ENCODE measurements at places on chromosomes 4 and X. TPM values are rescaled to one million over a fixed set of nuclear protein-coding genes. Genes with fewer than 3 reads are reported as not detected.

DNA sequence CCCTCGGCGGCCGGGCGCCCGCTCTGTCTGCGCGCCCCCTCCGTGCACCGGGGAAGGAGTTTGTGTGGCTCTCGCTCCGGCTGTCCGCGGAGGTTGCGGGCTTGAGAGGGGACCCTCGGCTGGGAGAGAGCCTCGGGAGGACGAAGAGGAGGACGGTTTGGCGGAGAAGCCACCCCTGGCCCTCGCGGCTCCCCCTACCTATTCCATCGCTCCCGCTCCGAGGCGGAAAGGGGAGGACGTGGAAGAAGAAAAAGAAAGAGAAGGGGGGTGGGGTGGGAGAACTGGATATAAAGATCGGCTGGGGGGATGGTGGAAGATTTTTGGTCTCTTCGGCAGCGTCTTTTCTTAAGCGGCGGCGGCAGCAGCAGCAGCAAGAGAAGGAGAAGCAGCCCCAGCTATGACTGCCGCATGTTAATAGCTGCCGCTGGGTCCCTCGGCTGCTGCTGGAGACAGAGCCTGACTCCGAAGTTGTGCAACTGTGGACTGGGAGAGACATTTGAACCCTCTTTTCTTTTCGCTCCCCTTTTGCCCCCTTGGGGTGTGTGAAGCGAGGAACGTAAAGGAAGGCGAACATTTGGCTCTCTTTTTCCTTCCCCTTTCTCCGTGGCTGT lies 895 bp downstream of the ADGRL3 start:
- peak; percentile 13 for DNase-seq

GRCh38 chr4:156773648-156774357 lies 197.8 kb downstream of the PDGFC start:
- peak; percentile 70 for DNase-seq

DNA sequence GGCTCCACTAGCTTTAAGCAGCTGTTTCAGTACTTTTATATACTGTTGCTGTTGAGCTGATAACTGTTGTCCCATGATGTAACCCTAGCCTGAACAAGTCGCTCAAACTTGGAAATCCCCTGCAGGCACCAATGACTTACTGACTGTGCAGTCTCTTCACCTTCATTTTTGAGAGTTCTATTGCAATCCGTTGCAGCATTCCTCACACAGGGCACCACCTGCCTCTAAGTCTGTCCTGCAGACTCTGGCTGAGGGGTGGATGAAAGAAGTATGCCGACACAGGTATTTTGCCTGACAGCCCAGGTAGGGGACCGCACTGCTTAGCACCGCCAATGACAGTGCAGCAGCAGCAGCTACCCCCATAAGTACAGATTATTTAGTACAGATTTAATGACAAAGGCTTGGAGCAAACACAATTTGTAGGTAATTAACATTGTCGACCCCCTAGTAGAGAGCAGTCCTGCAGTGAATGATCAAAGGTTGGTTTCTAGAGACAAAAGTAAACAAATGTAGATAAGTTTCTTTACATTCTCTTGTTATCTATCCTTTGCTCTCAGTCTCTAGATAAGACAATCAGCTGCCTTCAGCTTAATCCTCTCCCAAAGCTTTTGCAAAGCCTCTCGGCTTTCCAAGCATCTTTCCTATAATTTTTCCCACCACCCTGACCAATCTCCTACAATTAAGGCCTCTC lies 205.0 kb downstream of the PABPC4L start:
- DNase-seq: no peak

- peak; percentile 89 for DNase-seq
Measured at GRCh38 chr4:48340276-48340964, 909 bp upstream of the SLAIN2 start.

- no peak for DNase-seq
Measured at GRCh38 chr4:166014411-166014810, 141.4 kb downstream of the TLL1 start.

DNA sequence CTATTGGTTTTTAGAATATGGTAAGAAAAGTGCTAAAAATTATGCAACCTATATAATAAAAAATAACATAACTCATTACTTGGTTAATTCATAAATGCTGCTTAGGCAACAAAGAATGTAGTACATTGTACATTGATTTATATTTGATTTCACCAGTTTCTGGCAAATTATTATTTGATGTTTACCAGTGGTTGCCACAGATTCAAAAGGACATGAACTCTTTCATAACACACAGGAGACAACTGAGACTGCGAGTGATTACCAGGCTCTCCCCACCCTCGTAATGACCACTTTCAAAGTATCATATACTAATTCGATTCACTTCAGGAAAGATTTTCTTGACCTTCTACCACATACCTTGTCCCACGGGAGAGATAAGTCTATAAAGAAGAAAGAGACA lies 158.5 kb downstream of the NR3C2 start:
- no peak for DNase-seq

Gene UGT2B17
- not detected for total RNA-seq

Gene PDLIM5
- total RNA-seq: 185 TPM

Gene MUC7
- total RNA-seq: not detected

Gene BEX2
- total RNA-seq: not detected

Gene PDZD11
- total RNA-seq: 59.3 TPM

All from GM23248 (cell line).